ENCODE measurements at places on chromosomes 16 and 17.

DNA sequence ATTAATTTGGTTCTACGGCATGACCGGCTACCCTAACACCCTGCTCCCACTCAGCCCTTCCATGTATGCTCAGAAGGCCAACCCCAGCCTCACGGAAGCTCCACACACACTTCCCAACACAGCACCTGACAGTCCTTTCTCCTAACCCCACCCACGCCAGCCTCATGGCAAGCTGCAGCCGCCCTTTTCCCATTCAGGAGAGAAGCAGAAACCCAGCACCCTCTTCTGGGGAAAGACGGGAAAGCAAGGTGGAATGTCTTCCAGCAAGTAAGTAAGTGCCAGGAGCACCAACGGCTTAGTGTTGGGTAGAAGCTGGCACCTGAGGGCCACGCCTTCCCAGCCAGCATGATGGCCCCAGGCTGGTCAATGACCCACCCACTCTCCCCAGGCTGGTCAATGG, 32.1 kb downstream of the ABR start:
- DNase-seq = no peak

GRCh38 chr17:64439956-64440355, 9.0 kb upstream of the MILR1 start:
- DNase-seq = no peak

DNA sequence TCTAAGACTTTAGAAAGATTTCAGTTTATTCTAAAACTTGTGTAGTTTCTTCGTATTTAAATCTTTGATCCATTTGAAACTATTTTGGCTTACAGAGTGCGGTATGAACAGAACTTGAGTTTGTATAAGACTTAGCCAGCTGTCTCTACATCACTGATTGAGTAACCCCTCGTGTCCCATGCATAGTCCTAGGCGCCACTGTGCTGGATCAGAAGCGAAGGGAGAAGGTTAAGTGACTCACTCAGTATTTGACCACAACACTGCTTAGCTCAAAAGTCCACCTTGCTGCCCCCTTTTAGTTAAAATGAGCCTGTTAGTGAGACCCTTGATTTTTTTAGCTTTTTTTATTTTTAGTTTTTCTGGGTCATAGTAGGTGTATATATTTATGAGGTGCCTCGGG, 28.4 kb downstream of the CD300LB start:
- DNase-seq = no peak

GRCh38 chr17:4728124-4728523, 3.1 kb upstream of the MED11 start:
- DNase-seq = no peak

DNA sequence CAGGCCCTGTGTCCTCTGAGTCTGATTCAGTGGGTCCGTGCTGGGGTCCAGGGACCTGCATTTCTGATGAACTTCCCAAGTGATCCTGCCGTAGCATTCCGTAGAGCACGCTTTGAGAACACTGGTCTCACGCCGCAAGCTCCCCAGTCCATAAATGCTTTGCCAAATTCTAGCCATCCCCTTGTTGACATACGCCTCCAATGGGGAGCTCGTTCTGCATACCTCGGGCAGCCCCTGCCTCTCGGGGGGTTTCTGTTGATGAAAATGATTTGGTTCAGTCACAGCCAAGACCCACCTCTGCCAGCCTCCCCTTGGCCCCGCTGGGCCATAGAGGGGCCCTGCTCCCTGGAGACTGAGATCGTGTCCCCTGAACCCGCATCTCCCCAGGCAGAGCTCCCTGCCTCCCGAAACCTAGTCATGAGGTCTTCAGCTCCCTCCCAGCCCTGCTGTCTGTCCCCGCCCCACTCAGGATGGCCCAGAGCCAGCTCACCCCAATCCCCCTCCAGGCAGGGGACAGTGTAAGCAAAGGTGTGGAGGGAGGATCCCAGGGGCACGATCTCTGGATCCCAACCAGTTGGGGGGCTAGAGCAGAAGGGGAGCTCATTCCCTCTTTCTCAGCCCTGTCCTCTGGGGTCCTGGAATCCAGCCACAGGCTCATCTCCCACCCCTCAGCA, 16.2 kb upstream of the SPNS2 start:
- DNase-seq = no peak

DNA sequence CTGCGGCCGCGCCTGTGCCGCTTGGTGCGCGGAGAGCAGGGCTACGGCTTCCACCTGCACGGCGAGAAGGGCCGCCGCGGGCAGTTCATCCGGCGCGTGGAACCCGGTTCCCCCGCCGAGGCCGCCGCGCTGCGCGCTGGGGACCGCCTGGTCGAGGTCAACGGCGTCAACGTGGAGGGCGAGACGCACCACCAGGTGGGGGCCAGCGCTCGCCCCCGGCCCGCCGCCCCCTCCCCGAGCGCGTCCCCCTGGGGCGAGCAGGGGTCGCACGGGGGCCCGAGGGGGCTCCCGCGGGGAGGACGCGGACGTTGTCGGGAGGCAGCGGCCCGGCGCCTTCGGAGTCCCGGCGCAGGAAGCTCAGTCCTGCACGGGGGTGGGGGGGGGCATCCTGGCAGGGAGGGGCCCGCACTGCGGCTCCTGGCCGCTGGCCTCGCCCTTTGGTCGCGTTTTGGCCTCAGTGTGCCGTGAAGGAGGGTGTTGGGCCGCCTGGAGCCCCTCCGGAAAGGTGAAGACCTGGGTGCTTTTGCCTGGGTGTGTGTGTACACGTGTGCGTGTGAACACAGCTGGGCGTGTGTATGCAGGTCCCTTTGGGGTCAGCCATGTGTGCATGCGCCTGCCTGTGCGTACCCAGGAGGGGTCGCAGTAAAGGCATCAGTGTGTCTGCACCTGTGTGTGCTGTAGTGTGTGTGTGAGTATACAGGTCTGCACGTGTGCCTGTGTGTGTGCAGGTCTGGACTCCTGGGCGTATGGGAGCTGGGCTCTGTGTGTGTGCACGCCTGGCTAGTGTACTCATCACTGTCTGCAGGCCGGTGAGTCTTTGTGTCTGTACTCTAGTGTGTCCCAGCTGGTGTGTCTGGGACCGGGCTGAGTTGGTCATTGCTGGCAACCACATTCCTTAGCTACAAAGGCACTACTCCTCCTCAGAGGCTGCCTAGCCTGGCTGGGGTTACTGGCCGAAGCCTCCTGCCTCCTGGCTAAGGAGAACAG, 615 bp downstream of the NHERF2 start:
- DNase-seq = peak; percentile 69

DNA sequence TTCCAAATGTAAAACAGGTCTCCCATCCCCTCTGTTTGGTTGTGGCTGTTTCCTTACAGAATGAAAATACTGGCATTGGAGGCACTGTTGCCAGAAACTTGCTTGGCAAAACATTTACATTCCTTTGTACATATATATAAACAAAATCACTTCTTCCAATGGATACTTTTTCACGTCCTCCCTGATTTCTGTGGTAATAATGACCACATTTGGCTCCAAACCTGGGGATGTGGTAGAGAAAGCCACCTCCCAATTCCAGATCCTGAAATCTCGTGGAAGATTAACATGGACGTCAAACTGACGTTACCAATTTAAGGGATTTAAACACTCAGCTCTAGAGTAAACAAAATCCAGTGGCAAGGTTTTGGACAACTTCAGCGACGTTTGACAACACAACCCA, 370.8 kb upstream of the ZFHX3 start:
- no peak for DNase-seq

Measured in left forelimb (tissue), 1 donor.